C1 segment of cervical spinal cord (tissue), 14 donors: ENCODE measurements at places on chromosomes 6 and 20.

DNA sequence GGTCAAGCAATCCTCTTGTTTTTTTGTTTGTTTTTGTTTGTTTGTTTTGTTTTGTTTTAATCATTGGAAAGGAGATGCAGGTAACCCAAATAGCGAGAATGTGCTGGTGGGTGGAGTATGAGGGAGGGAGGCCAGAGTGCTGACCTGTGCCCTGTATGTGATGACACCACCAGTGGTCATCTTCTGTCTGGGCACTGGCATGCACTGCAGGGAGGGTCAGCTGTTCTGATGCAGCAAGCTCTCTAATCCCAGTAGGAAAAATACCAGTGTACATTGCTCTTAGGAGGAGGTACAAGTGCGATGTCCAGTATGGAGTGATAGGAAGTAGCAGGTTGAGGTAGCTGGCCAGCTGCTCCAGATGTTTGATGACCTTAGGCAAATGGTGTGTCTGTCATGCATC lies 2.9 kb upstream of the CST1 start:
- no peak for DNase-seq

- no peak for DNase-seq
These were observed 42.0 kb downstream of the ADGRB3 start for GRCh38 chr6:68677058-68677457.

- no peak for DNase-seq
These were observed 42.5 kb upstream of the ARMC2 start for GRCh38 chr6:108805611-108806167.

DNA sequence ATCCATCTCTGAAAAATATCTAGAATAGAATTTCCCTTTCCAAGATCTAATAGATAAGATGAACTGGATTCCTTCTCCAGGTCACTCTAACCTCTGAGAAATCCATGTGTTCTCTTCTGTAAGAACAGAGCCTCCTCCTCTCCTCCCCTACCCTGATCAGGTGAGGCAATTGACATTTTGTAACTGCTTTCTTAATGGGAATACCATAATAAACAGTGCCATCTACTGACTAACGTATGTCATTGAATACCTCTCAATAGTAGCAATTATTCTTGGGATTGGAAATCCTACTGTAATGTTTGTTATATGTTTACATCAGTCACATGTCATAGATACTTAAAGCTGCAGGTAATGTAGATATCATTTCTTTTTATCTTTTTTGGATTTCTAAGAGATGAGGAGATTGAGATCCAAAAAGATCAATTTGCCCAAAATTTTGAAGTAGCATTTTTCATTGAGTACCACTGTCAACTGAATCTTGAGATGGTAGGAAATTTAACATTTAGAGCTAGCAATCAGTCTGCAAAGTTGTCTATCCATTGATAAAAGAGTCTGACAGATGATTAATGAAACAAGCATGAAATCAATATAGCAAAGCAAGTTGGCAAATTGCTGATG lies 365.8 kb upstream of the HSF2 start:
- no peak for DNase-seq

- DNase-seq = no peak
These were observed 760.9 kb upstream of the FLRT3 start for GRCh38 chr20:15098351-15098750.

- no peak for DNase-seq
These were observed 258.6 kb upstream of the SPTLC3 start for GRCh38 chr20:12750221-12750620.

- DNase-seq = no peak
These were observed 210.6 kb upstream of the SOX4 start for GRCh38 chr6:21382821-21383449.

DNA sequence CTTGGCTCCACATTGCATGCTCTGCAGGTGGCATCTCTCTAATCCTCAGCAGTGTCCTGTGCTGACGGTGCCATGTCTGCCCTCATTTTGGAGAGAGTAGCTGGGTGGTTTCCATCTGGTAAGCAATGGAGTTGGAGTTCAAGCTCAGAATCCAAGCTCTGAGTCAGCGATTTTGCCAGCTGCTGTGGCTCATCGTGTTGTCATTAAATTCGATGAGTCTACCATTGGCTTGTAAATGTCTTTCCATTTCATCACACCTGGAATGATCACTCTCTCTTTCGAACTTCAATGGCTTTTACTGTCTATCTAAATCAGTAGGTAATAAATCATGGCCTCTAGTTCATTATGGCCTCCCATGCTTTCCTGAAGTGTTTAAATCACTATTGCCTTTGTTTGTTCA lies 378.5 kb upstream of the TSHZ2 start:
- DNase-seq = no peak

DNA sequence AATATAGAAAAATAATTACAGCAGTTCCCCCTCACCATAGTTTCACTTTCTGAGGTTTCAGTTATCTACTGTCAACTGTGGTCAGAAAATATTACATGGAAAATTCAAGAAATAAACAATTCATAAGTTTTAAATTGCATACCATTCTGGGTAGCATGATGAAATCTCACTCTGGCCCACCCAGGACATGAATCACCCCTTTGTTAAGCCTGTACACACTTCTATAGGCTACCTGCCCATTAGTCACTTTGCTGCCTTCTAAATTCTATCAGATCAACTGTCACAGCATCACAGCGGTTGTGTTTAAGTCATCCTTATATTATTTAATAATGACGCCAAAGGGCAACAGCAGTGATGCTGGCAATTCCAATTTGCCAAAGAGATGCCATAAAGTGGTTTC lies 140.3 kb upstream of the RUNX2 start:
- DNase-seq = no peak

DNA sequence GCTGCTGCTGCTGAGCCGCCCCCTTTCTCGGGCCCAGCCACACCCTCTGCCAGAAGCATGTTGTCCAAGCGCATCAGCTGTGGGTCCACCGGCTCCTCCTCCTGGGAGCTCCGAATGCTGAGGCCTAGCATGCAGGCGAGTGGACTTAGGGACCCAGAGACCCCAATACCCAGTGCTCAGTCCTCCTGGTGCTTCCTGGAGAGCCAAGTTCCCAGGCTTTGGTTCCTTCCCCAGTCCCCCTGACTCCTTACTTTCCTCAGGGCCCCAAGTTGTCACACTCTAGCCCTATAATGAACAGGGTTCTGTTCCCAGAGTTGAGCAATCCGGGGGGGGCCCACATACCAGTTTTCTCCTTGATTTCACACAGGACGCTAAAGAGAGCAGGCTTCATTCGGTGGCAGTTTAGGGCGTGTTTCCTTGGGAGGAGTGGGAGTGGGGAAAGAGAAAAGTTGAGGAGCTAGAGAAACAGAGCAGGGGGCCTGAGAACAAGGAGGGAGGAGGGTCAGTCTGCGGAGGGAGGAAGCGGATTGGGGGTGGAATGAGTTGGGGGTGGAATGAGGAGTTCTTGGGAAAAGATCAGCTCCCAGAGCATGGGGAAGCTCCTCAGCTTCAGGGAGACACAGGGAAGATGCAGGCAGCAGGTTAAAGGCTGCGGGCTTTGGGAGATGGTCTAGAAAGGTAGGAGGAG lies 1.5 kb downstream of the PBX2 start:
- no peak for DNase-seq

GRCh38 chr6:1561355-1561754 lies 48.4 kb upstream of the FOXC1 start:
- DNase-seq = no peak

GRCh38 chr6:30681766-30682142 lies 4.7 kb downstream of the PPP1R18 start:
- no peak for DNase-seq

GRCh38 chr6:99353126-99353525 lies 3.7 kb upstream of the FAXC start:
- DNase-seq = no peak

DNA sequence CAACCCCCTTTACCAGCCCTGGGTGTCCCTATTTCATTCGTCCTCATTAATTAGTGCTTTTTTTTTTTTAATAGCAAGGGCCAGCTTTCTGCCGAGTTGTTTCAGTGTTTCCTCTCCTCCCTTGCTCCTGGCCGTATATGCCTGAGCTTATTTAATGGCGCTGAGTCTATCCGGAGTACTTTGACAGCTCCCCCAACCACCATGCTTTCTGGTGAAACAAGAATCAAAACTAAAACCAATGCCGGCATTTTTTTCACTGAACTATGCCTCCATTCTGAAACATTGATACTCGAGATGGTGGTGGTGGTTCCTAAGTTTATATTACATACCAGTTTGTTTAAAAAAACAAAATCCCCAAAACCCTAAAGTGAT lies 1.2 kb downstream of the DCBLD1 start:
- DNase-seq = no peak

GRCh38 chr6:157002774-157003173 lies 225.6 kb downstream of the ARID1B start:
- DNase-seq = no peak

- DNase-seq = no peak
These were observed 148.7 kb upstream of the NEDD9 start for GRCh38 chr6:11380969-11381744.

GRCh38 chr6:95614094-95614493 lies 36.8 kb downstream of the MANEA start:
- no peak for DNase-seq

- DNase-seq = no peak
These were observed 28.0 kb downstream of the RREB1 start for GRCh38 chr6:7135755-7136154.

- DNase-seq = no peak
These were observed 23.6 kb downstream of the SLC35D3 start for GRCh38 chr6:136945711-136946121.

DNA sequence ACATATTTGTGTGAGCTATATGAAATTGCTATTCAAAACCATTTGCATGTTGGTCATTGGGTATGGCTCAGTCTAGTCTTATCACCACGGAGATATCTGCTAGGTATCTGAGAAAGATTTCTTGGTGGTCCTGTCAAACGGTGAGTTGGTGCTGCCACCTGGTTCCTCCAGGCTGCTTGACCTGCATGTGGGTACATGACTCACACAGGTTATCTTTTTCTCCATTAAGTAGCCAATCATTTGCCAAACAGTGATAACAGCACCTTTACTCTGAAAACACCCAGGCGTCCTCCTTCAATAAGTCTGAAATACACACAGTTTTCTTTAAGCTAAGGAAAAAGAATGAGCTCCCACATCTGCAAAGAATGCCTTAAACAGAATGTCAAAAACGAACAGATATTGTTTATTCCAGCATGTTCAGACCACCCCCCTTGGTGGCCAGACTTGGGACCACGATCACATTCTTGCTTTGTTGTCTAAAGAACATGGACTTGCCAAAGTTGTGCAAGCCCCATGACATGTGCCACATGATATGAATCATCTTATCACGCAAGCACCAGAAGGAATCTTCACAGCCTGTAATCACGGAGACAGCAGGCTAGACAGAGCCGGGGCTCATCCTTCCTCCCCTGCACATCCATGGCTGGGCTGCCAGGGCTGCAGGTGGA lies 200.7 kb upstream of the THBS2 start:
- DNase-seq = no peak

DNA sequence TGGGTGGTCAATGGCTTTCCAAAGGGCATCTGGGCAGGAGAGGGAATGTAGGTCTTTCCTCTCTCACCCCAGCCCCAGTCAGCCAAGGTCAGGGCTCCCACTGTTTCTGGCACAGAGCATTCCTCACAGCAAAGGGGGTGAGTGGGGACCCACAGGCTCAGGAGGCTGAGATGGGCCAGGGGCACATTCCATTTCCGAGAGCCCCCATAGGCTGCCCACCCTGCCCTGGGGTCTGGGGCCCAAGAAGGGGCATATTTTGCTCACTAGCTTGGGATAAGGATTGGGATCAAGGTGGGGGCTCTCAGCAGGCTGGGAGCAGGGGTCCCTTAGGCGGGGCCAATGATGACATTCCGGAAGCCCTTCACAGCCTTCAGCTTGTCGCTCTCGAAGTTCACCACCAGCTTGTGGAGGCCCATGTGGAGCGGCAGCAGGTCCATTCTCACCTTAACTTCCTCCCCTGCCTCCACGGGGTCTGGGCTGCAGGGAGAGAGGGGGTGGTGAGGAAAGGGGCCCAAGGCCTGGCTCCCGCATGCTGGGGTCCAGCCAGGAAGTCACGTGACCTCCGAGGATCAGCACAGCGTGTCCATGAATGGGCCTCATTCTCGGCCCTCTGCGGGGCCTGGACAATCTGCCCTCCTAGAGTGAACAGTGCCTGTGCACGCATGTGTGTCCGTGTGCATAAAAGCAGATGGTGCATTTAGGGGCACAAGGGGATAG lies 35.0 kb downstream of the TGM2 start:
- DNase-seq = no peak

DNA sequence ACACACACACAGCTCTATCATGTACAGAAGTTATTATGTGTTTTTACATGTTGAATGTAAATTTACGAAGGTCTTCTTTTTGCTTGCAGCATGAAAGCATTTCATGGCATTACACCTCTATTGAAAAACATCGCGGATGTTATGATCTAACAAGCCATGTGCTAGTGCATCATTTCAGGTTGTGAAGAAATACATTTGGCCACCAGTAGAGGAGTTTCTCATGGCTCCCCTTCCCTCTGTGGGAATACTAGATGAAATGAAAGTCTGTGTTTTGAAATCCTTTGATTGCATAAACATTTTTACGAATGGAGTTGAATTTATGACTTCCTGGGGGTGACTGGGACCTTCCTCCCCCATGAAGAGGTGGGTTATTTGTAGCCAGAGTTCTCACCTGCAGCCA lies 17.7 kb downstream of the MAS1 start:
- DNase-seq = no peak

DNA sequence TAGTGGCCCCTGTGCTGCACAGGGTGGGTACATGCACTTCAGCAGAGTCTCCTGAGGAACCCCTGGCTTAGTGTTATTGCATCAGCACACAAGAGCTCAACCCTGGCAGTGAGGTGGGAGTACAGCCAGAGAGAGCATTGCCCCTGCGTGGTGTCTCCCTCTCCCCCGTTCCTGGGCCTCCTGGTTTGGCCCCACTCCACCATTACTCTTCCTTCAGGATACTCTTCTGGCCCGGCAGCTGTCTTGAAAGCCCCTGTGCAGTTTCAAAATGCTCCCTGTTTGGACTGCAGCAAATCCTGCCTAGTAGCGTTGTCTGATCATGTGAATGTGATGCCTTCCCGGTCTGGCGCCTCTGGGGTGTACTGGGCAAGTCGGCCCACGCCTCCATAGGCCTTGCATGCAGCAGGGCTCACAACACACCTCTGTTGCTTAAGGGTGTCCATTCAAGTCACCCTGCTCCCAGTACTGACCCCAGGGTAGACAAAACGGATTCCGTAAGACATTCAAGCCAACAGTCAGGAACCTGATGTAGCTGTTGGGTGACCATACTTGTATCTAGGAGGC lies 32.1 kb downstream of the TXNDC5 start:
- DNase-seq = no peak

DNA sequence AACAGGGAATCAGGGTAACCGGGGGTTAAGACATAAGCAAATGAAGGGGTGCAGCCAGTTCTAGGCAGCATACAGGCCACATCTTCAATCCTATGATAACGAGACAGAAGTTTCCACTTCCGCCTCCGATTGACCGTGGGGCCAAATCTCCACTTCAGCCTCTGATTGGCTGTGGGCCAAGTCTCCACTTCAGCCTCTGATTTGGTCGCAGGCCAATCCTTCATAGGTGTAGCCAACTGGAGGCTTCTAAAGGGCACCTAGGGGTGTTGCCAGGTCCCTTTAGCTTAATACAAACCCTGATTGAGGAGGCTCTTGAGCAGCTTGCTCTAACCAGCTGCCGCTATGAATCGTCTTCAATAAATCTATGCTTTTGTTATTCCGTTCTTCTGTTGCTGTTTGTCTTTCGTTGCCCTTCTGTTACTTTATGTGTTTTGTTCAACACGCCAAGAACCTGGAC lies 2.1 kb upstream of the ERGIC3 start:
- DNase-seq = no peak
